Stimulated activated CD4-positive, alpha-beta T cell treated with anti-CD3 and anti-CD28 coated beads, TNF-alpha, amount 100 ng/mL, for 1 hour (primary cell): ENCODE measurements at places on chromosomes 12 and 14.

- DNase-seq, result no peak
Observed at GRCh38 chr12:52248541-52249461, 15.8 kb downstream of the KRT7 start.

DNA sequence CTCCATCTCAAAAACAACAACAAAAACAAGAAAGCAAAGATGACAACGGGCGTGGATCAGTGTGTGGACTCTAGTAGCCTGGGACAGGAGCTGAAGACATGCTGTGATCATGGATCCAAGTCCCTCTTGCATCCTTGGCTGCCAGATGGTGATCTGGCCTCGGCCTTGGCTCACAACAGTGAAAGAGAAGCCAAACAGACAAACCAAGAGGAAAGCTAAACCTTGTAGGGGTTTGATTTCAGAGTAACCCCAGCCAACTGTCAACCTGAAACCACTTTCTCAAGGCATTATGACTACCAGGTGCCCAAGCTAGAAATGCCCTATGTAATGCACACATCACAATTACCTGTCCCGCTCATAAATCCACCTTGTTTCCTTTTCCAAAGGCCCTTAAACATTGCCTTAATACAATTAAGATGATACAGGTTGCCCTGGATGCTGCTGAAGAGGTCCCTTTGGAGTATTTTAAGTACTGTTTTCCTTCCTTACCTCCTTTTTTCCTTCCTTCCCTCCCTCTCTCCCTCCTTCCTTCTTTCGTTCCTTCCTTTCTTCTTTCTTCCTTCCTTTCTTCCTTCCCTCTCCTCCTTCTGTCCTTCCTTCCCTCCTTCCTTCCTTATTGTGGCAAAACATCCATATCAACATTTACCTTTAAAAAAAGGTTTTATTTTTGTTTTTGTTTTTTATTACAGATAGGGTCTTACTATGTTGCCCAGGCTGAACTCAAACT, 41.4 kb upstream of the NINJ2 start:
- no peak for DNase-seq

- no peak for DNase-seq
Observed at GRCh38 chr12:12098691-12099015, 27.9 kb downstream of the BCL2L14 start.

GRCh38 chr12:19901841-19902240, 462.5 kb downstream of the AEBP2 start:
- DNase-seq, result no peak

DNA sequence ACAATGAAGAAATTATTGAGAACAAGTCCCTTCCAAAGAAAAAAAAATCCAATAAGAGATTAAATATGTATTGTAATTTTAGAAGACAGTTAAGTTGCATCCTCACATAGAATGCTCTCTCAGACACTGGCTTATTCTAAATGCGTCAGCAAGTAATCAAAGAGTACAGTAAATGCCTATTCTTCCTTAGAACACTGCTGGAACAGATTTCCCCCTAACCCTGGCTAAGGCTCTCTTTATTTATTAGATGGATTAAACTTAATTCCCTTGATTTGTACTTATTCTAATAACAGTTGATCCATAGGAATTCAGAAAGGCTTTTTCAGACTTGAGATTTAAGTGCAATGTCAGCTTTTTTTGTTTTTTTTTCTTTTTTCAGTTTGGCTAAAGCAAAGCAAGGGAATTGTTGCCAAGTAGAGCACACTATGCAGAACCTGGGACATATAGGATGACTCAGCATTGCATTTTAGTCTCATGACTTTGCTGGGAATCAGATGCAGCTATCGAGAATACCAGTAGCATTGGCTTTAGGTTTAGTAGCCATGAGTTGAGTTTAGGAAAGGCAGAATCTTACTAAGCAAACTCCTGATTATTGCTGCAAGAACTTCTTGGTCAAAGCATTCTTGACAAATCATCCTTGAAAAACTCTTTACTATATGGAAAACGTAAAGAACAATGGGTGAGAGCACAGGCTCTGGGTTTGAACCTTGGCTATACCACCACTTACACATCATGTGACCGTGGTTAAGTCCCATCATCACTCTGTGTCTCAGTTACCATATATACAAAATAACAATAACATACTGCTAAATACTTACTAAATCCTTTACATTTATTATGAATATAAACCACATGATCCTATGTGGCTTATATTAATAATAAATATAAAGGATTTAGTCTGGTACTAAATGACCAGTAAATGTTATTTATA, 26.7 kb downstream of the MED21 start:
- DNase-seq, result no peak

DNA sequence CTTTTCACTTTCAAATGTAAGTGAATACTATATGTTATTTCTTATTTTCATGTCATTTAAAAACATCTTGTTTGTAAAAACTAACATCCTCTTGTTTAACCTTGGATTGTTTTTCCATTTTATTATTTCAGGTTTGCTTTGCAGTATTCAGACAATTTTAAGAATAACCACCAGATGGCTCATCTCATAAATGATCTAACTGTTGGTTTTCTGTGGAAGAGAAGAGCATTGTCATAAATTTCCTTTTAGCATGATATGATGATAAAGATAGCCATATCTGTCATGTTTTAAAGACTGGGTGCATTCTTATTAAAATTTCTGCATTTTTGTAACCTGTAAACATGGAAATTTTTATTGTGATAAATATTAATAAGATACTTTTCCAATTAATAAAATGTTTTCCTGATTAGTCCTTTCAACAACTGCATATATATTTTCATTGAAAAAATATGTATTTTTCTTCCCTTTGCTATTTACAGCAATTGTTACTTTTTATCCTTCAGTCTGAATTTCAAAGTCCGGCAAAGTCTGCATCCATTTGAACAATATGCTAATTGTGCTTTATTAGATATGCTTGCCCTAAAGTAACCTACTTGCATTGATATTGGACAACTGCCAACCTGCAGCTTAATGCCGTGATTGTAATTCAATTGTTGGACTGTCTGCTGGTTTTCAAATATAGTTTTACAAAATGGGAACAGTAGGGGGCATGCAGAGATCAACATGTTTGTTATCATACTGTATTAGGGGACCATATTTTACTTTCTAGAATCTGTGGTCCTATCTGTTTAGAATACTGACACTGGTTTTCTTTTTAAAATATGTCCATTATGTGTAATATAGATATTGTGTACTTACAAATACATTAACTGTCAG, 163.4 kb downstream of the GARIN6 start:
- DNase-seq, result no peak

DNA sequence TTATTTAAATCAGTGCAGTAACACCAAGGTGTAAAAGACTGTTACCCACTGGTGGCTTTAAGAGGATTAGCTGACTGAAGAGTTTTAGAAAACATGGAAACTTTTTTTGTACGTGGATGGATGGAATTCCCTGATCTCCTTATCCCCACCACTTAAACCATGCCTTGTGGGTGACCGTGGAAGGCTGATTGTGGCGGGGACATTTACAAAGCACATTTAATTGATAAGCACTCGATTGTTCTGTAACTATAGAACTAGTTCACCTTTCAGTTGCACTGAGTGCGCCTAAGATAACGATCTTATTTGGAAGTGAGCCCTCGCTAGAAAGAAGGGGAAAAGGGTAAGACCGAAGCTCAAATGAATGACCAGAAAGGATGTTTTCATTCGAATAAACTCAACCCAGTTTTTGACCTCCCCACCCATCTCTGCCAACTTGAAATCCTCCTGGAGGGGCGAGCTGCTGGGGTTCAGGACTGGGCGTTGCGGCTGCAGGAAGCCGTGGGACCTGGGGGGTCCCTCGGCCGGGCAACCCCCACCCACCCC, 688 bp upstream of the RASSF3 start:
- no peak for DNase-seq

GRCh38 chr12:50296554-50296953, 13.2 kb upstream of the LIMA1 start:
- no peak for DNase-seq

DNA sequence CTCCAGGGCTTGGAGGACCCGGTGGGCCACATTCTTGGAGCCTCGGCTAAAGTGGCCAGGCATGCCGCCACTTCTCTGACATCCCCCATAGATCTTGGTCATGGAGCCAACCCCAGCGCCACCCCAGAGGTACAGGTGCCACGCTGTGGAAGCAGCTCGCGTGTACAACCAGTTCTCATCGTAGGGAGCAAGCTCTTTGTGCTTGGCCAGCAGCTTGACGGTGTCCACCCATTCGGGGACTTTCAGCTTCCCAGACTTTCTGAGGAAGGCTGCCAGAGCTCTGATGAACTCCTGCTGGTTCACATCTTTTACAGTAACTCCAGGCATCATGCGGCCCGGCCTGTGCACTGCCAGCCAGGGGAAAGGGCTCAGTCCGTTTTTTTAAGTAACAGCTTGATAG, 29.3 kb upstream of the EAPP start:
- DNase-seq, result no peak

DNA sequence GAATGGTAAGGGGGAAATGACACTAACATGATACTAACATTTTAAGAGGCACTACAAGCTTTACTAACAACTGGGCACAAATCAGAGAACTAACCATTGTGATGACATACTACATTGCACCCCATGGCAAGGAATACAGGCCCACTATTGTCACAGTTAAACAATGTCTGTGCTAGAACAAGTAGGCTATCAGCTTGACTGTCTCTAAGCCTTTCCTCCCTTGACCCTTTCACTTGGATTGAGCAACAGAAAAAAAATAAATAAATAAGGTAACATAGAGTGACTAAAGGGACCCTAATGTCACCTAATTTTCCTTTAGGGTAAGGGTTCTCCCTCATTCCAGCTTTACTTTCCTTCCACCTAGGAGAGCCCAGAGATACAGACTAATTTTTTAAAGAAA, 4.4 kb downstream of the SLC38A2 start:
- DNase-seq, result no peak

GRCh38 chr14:99808154-99808505, 14.9 kb downstream of the EML1 start:
- DNase-seq, result no peak

DNA sequence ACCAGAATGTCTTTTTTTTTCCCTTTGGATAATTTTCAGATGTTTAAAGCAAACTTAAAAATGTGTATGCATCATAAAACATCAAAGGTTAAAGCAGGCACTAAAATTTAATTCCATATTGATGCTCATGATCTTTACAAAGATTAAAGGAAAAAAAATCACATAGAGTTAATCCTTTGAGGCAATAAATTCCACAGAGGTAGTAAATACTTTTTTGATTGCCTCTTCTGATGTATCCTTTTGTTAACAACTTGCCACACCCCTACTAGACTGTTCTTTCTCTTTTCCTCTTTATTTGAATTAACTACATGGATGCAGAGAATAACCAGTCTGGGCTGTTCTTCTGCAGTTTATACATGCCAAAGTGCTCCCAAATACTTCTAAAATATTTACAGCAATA, 45.2 kb upstream of the KCNJ8 start:
- no peak for DNase-seq

DNA sequence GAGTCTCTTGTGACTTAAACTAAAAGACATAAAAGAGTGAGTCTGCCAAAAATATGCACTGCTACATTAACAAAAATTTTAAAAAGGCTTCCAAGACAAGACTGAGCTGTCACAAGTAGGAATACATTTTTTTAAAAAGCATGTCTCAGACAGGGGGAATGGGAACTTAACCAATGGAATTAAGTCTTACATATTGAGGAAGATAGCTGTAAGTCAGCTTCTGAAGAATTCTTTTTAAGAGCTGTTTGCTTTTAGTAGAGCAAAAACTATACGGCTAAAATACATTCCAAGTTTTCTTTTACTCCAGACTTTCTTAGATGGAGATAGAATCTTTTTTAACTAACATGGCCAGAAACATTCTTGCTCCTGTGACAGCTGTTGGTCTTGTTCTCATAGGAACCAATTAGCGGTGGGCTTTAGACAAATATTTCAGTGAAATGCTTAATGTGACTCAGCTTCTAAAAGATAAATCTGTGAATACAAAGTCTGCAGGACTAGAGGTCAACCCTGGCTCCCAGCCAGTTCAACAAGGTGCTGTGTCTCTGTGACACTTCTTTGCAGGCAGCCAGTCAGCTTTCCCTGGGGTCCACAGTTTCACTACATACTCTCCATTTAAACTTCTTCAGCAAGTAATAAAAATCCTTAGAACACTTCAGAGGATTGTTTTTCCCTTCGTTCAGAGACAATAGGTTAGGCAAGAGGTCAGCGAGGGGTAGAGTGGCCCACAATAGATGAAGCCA, 187.6 kb downstream of the NAV3 start:
- no peak for DNase-seq

- DNase-seq, result no peak
Observed at GRCh38 chr14:74135426-74135825, 50.7 kb downstream of the LIN52 start.

- no peak for DNase-seq
Observed at GRCh38 chr12:27293463-27293862, 39.2 kb upstream of the BMAL2 start.

DNA sequence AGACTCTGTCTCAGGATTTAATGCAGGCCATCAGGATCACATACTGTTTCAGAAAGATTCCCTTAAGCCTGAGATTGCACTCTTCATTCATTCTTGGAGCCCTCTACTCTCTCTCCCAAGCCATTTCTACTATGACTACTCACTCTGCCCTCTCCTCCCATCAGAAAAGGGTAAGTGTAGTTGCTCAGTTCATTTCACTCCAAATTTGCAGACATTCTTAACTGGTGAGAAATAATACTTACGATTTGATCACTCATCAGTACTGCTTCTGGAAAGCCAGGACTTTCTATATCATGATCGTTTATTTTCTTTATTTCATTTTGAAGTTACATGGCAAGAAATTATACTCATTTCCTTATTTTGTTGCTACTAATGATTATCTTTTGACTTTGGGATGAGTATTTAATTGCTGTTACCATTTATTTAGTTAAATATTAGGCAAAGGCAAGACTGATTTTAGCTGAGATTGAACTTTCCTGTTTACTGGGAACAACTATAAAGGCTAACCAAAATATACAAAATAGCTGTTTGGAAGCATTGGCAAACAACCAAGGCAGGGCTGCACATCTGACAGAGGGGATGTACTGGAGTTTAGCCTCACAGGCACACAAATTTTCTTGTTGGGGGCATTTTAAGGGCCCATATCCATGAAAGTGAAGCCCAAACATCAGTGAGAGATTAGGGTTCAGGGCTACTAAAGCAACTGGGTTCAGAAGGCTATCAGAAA, 4.1 kb upstream of the RERG start:
- DNase-seq, result no peak

GRCh38 chr12:107443320-107444090, 242.1 kb upstream of the PWP1 start:
- DNase-seq, result no peak

DNA sequence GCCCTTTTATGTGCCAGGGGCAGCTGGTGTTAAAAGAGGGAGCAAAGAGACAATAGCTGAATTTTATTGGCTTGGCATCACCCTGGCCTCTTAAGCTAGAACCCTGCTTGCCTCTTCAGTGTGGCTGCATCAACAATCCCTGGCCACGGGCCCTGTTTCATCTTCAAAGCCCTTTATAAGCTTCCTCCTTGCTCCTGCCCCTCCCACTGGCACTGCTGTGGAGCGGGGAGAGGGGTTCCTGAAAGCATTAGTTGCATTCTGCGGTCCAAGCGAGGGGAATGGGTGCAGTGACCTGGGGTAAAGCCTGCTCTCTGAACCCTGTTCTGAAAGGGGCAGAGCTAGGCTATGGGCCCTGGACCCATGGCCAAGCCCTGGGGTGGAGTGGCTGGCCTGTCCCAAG, 220 bp upstream of the KRT83 start:
- no peak for DNase-seq

- DNase-seq, result no peak
Observed at GRCh38 chr14:92970271-92970670, 47.3 kb downstream of the CHGA start.
